ENCODE measurements at places on chromosomes 4 and X.

- no peak for DNase-seq
Observed at GRCh38 chrX:39304746-39305145, 503.5 kb downstream of the MID1IP1 start.

GRCh38 chr4:93540562-93540961 is 288.0 kb upstream of the ATOH1 start:
- DNase-seq: no peak

DNA sequence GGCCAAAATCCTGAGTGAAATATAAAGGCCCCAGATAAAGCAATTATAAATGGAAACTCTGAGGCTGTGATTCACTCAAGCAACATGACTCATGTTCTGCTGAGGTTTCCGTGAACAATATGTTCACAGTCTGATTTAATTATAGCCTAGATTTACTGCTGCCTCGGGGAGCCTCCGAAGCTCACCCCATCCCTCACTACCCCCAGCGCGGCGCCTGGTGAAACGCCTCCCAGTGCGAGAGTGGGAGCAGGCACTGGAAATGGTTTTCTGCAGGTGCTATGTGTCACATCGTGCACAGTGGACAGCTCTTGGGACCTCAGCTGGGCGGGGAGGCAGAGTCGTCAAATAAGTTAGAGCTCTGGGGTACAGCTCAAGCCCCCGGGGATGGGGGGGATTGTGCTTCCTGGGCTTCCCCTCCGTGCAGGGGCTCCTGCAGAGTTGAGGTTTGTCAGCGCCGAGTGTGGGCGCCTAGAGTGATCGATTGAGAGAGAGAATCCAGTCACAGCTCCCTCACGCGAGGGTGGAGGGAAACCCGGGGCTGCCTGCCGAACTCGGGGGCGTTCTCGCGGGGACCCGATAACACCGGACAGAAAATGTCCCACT is 110.6 kb downstream of the PHKA2 start:
- DNase-seq: no peak

- no peak for DNase-seq
Observed at GRCh38 chr4:123652476-123652875, 255.9 kb downstream of the SPRY1 start.

DNA sequence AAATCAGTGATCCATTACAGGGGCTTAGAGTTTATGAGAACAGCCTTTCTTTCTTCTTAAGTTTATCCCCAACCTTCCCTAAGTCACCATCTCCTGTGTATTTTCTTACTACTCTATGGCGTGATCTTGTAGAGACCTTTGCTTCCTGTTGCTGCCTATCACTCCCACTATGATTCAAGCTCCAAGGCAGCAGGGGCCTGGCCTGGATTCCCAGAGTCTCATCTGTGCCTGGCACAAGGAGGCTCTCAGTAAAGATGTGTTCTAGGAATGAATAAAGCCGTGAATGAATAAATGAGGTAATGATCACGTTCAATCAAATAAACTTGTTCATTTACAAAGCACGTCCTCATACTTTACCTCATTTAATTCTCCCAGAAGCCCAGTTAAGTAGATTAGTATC is 45.4 kb downstream of the CC2D2A start:
- no peak for DNase-seq

DNA sequence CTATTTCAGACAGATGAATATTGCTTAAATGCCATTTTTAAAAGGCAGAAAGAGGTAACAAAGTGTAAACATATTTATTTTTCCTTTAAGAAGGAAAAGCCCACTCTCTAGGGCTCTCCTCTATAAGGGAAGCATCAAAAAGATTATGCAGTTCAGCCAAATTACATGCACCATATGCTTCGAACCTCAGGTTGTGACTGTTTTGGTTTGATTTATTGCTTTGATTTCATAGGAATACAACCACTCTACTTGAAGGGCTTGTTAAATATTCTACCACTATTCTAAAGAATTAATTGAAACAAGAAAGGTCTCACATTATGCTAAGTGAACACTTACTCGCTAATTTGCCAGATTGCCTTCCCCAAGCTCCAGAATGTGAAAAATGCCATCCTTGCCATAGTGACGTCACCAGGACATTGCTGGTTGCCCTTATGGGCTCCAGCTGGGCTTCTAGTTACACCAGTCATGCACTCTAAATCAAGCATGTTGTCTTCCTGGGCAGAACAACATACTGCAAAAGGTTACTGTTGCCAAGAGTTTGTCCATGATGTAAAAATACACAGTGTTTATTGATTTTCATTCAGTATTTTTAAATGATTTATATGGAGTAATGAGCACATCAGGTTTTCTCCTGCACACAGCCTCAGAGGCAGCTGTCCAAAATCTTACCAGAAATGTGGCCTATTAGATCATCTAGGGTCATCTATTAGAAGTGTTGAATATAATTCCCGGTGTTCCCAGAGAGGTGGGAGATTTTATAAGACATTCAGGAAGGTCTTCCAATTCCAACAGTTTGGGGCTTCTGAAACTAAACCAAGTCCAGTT is 164.4 kb upstream of the RAPGEF2 start:
- no peak for DNase-seq

DNA sequence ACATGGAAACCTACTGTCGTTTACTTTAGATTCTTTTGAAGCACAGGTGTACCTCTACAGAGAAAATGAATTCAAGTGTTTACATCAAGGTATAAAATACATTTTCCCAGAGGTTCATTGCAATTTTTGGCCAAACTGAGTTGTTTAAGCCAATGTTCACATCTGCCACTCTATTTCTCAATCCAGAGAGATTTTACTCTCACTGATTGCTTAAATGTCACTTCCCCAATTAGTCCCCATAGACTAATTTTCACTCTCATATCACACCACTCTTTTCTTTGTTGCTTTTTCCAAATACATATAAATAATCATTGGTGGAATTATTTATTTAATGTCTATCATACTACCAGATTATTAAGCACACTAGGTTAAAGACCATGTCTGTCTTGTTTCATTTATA is 271.8 kb downstream of the PPP3CA start:
- DNase-seq: no peak

DNA sequence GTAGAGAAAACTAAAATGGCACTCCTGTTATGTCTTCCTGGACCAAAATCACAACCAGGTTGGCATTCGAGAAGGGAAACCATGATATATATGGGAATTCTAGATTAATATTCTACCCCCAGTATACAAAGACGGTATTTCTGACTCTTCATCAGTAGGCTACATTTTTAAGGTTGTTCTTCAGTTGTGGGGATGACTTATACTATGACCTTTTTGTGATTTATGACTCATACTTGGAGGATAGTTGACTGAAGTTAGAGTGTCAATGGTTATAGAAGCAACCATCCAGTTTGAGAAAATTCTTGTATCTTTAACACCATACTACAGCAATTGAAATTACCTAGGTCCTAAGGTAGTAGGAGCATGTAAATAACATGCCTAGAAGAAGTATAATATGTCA is 49.8 kb upstream of the CYSLTR1 start:
- no peak for DNase-seq

- no peak for DNase-seq
Observed at GRCh38 chr4:6987588-6987961, 55.6 kb upstream of the TADA2B start.

DNA sequence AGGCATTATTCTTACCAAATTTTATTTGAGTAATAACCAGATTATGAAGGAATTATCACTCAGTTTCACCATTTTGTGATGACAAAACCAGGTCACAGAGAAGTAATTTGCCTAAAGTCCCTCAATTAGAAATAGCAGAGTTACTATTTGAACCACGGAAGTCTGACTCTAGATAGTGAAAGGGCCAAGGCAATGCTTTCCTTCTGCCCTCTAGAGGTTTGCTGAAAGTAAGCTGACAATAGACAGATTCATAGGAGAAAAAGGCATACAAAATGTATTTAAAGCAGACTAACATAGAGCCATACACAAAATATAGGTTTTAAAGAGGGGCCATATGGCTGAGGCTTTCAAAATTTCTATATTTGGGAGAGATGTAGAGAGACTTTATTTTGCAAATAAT is 43.1 kb downstream of the CXXC4 start:
- DNase-seq: no peak

DNA sequence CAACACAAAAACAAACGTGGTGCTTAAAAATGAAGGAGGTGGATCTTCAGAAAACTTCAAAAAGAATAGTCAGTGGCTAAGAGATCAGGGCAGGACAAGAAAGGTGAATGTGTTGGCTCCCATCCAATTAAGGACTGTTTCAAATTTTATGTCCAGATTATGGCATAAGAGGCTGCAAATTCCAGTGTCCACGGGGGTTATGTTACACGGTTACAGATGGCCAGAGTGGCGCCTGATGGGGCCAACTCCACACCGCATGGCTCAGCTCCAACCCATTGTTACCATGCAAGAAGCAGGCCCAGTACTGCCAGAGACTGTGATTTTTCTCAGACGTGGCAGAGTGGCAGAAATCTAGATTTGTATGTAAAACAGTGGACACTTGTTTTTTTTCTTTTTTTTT is 168.4 kb upstream of the TENM3 start:
- no peak for DNase-seq

DNA sequence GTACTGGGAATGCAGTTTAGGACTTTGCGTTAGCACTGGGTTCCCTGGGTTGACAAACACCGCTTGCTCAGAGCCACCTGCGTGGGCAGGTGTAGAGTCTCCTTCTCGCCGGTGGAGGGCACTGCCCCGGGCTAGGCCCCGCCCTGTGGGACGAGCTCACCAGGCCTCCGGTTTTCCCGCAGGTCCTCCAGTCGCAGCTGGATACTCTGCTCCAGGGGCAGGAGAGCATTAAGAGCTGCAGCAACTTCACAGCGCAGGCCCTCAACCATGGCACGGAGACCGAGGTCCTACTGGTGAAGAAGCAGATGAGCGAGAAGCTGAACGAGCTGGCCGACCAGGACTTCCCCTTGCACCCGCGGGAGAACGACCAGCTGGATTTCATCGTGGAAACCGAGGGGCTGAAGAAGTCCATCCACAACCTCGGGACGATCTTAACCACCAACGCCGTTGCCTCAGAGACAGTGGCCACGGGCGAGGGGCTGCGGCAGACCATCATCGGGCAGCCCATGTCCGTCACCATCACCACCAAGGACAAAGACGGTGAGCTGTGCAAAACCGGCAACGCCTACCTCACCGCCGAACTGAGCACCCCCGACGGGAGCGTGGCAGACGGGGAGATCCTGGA is 49.2 kb upstream of the MND1 start:
- DNase-seq: no peak

GRCh38 chr4:188106454-188106853 is 2.9 kb downstream of the TRIML2 start:
- DNase-seq: no peak

- DNase-seq: no peak
Observed at GRCh38 chrX:152989292-152989658, 4.6 kb downstream of the PNMA5 start.

DNA sequence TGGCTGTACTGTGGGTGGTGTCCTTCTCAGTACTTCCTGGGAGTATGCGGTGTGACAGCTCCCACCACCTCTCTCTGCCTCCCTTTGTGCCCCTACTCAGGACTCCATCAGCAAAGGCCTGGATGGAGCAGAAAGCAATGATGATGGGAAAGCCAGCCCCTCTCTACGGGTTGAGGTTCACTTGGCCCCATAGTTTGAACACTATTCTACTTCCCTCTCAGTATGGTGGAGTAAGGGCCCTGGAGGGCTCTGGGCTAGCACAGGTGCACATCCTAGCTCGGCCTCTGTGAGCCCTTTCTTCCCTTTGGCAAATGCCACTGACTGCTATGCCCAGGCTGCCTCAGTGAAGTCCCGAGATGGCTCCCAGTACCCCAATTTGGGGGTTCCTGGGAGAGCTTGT is 31.0 kb downstream of the PRPS1 start:
- no peak for DNase-seq

- DNase-seq: no peak
Observed at GRCh38 chr4:84573385-84574068, 9.4 kb upstream of the CDS1 start.

DNA sequence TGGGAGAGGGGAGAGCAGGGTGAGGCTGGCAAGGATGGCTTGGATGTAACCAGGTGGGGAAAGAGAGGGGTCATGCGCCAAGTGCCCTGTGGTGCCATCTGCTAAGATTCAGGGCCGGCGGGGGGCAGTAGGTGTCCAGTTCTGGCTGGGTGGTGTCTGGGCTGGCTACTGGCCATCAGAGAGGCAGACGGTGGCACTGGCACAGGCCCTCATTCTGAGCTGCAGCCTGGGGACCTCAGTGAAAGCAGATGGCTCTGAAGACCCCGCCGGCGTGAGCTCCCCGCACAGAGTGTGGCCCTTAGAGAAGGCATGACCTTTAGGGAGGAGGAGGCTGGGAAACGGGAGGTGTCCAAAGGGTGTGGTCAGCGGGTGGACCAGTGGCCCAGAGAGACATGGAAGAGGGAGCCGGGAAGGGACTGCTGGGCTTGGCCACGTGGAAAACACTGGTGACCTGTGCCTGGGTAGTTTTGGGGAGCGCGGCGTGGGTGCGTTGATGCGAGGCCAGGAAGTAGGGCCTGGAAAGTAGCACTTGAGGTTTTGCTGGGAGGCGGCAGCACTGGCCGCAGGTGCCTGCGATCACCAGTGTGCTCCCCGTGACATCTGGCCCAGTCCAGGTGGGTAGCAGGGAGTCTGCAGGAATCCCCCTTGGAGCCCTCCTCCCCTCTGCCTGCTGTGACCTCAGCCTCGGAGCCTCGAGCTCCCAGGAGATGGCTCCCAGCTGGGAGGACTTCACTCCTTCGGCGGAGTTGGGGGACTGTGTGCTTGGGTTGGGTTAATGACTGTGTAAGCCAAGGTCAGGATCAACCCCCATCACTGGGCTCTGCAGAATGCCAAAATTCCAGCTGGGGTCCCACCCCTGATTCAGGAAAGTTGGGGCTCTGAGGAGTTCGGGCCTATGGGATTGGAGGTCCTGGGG is 9.3 kb upstream of the SH3TC1 start:
- no peak for DNase-seq

DNA sequence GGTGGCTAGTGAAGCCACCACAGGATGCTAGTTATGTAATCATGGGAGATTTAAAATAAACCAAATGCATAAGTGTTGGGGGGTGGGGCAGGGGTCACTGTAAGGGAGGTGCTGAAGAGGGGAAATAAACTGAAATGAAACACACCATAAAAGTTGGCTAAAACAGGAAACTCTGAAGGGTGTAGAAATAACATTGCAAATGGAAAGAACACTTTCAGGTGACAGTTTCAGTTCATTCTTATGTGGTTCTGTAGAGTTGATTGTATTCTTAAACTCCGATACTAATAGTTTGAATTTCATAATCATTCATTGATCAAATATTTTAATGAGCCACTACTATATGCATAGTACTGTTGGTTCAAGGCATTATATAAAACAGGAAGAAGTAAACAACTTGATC is 80.1 kb downstream of the HDAC8 start:
- no peak for DNase-seq
